Memory B cell (primary cell): ENCODE measurements at places on chromosomes 12 and 14.

- no peak for DNase-seq
These were observed 31.3 kb downstream of the DMAC2L start for GRCh38 chr14:50343434-50343833.

DNA sequence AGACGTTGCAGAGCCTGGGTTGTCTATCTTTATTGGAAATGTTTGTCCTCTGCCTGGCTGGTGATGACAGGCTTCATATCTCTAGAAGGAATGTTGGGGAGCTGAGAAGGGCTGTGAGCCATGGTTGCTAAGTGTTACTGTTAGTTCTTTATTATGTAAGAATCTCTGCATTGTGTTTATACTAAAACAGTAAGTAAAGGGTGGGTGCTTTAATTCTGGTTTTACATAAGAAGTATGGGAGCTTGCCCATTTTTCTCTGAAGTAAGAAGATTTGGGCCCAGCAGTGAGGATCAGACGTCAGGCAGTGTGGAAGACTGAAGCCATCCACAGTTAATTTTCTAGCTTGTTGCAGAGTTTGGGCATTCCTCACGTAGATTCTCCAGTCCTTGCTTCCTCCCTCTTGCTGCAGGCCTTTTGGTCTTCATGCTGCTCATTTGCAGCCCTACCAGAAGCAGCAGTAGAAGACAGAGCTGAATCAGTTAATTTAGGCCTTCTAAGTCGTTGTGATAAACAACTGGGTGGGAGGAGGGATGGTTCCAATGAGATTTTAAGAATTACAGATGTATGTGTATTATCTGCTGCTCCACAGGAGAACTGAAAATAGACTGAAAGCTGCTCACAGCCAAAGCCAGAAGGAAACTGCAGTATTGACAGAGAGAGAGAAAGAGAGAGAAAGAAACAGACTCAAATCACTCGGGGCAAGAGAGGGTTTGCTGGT lies 21.4 kb downstream of the WNT5B start:
- no peak for DNase-seq

GRCh38 chr12:50174971-50175715 lies 8.0 kb upstream of the CERS5 start:
- DNase-seq, result no peak

DNA sequence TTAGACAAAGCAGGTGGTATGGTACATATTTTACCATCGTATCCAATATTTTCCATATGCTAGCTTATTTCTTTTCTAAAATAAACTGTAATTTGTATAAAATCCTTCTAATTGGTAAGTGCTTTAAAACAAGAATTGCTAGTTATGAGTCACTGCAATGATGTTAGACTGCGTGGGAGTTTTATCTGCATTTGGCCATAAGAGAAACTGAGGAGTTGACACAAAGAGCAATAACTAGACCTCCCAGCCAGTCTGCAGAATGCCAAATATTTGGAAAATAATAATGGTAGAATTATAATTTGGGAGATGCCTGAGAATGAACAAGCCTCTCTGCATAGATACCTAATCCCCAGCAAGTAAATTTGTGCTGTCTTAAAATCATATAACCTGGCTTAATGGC lies 61.7 kb upstream of the PTPRR start:
- no peak for DNase-seq

DNA sequence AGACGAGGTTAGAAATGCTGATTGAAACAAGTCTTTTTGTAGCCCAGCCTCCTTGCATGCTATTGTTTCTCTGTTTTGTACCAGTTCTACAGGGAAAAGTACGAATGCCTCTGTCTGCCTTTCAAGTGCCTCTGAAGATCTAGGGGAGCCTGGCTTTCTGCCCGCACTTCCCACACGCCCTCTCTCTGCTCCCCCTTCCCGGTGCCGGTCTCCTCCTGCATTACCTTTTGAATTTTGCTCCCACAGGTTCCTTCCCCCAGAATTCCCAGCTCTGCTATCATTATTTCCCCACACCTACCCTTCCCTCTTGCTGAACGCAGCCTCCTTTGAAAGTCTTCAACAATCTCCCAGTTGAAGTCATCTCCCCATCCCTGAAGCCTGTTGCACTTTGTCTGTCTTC lies 689.7 kb downstream of the BCL11B start:
- no peak for DNase-seq

DNA sequence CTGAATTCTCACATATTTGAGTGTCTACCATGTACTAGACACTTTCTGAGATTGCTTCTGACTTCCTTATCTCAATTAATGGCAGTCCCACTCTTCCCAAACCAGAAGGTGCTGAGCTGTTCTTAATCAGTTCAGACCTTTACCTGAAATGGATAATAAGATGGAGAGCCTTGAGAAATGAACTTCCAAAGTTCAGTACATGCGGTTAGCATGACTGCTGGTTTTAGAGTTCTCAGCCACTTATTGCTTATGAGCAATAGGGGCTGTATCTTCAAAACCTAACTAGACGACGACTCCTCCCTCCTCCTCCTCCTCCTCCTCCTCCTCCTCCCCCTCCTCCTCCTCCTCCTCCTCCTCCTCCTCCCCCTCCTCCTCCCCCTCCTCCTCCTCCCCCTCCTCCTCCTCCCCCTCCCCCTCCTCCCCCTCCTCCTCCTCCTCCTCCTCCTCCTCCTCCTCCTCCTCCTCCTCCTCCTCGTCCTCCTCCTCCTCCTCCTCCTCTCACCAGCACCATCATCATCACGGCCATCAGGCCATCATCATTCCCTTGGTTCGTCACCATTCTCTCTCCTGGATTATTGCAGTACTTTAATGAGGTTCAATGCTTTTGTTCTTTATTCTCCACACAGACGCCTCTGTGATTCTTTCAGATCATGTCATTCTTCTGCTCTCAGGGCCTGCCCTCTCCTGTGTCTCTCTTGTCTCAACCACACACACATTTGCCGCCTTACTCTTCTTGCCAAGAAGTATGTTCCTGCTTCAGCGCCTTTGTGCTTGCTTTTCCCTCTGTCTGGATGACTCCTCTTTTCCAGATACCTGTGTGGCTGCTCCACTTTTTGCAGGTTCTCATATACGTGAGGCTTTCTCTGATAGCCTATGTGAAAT lies 2.7 kb downstream of the PCNX1 start:
- no peak for DNase-seq

DNA sequence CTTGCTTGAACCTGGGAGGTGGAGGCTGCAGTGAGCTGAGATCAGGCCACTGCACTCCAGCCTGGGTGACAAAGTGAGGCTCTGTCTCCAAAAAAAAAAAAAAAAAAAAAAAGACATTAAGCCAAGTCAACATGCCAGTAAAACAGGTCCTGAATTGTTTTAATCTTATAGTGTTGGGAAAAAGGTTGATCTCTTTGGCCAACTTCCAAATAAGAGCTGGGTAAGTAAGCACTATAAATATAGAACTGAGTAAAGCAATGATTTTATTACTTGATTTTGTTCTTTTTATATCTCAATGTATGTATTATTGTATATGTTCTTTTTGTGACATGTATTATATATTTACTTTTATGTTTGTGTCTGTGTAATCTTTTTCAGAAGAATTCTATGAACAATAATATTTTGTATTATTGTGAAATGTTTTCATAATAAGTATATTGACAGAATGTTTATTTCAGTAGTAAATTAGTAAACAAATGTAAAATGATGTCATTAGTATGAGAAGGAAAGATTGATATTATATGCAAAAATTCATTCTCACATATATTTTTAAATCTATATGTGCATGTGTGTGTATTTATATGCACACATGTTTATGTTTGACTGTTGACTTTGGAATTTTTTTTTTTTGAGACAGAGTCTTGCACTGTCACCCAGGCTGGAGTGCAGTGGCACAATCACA lies 9.6 kb upstream of the AKAP6 start:
- no peak for DNase-seq

DNA sequence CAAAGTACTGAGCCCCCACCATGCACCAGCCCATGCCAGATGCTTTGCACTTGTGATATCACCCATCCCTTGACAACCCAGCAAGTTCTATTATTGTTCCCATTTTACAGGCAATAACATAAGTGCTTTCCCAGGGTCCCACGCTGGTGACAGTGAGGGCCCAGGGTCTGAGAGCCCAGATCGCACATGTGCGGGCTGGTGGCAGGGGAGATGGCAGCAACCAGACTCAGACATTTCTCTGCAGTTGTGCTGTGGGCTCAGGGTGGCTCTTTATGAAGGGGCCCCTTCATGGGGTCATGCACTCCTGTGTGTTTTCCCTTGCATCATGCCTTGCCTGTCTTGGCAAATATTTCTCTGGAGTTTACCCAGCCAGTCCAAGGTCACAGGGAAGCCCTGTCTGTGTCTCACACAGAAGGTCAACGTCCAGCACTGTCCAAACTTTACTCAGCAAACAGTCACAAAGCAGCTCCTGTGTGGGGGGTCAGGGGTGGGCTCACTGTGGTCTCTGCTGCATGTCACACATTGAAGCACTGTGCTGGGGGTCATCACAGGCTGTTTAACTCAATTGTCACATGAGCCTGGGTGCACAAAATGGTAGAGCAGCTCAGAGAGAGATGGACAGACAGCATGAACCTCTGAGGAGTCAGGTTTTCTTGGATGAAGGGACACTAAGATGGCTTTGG lies 12.7 kb downstream of the SERPINA5 start:
- DNase-seq, result no peak

DNA sequence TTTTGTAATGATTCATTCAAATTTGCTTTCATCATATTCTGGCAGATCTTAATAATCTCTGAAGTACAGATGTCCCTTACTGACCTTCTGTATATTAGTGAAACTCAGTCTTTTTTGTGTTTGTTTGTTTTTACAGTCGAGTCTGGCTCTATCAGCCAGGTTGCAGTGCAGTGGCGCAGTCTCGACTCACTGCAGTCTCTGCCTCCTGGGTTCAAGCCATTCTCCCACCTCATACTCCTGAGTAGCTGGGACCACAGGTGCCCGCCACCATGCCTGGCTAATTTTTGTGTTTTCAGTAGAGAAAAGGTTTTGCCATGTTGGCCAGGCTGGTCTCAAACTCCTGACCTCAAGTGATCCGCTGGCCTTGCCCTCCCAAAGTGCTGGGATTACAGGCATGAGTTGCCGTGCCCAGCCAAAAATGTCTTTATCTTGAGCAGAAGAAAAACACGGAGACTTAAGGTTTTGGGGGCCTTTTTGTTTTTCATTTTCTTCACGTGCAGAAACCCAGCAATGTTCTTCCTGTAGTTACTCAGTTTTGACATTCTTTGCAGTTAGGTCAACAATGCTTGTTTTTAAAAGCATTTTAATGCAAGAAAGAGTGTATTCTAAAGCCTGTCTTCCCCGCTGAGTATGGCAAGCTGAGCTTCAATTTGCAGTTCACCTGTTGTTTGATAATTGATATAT lies 79.5 kb downstream of the FAR2 start:
- no peak for DNase-seq

- DNase-seq, result no peak
These were observed 67.6 kb downstream of the TECPR2 start for GRCh38 chr14:102430212-102430908.

DNA sequence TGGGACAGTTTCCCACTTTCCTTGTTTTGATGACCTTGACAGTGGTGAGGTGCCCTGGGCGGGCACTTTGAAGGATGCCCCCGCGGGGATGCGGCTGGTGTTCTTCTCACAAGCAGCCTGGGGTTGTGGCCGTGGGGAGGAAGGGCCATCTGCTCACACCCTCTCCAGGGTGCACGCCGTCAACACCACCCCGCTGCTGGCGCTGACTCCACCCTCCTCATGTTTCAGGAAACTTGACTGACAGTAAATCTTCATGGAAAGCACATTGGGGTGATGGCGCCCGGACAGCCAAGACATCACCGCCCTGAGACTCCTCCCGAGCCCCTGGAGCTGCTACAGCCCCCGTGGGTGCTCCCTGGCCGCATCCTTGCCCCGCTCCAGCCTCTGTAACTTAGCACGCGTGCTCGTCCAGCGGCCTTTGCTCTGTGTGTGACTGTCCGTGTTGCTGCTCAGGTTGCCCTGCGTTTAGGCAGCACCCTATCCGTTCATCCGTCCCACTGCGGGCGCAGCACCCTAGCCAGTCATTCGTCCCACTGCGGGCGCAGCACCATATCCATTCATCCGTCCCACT lies 150.2 kb upstream of the C14orf180 start:
- DNase-seq, result no peak

- peak; percentile 21 for DNase-seq
These were observed 134.4 kb downstream of the BCAT1 start for GRCh38 chr12:24814379-24815113.

DNA sequence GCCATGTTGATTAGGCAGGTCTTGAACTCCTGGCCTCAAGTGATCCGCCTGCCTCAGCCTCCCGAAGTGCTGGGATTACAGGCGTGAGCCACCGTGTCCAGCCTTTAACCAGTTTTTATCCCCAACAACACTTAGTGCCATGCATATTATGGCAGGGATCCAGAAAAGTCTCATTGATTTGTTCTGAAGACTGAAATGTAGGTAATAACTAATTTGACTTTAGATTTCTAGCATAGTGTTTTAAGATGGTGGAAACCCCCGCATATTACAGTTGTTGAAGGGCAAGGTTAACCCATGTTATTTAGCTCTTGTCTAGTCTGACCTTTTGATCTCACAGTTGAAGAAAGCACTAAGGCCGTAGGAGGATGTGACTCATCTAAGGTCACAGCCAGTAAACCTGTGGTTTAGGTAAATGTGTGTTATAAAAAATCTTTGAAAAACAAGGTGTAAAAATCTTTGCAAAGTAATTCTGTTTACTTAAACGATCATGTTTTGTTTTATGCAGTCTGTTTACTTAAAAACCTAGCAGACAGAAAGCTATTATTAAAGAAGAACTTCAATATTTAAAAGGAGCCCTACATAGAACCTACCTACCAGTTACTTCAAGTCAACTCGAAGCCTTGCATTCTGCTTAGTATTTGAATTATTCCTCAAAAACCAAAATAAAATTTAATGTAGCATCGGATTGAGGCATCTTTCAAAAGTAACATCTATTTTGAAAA lies 24.8 kb downstream of the BICDL1 start:
- no peak for DNase-seq

DNA sequence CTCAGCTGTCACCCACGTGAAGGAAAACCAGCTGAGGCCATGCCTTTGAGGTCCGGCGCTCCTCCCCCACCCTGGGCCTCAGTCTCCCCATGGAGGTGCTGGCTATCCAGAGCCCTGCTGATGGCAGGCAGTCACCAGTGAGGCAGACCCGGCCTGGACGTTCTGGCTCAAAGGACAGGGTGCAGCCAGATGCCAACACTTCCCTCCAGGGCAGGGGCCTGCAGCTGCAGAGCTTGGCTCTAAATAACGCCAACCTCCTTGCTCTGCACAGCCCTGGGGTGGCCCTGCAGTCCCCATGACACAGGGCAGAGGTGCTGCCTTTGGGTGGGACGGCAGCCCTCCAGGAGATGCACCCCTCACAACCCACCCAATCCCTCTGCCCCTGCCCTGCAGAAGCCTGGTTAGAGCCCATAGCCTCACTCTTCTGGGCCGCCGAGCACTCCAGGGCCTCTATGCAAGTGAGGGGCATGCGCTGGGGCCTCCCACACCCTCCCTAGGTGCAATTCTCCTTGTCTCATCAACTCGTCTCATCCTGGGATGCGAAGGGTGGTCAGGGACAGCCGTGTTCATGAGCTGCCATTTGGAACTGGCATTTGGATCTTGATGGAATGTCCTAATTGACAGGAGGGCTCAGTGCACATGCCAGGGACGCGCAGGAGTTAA lies 30.4 kb downstream of the CCDC85C start:
- DNase-seq, result no peak
